ENCODE measurements at places on chromosomes 1 and 21.

DNA sequence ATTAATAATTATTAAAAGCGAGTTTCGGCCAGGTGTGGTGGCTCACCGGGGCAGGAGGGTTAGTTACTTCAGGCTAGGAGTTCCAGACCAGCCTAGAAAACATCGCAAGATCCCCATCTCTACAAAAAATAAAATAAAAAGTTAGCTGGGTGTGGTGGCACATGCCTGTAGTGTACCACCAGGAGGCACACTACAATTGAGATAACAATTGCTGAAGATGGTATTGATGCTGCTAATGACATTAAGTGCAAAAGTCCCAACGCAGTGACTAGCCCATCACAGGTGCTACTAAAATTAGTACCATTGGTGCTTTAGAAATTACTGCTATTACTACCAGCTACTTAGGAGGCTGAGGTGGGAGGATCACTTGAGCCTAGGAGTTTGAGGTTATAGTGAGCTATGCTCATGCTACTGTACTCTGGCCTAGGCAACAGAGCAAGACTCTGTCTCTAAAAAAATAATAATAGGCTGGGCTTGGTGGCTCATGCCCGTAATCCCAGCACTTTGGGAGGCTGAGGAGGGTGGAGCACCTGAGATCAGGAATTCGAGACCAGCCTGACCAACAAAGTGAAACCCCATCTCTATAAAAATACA is 156.6 kb downstream of the GREM2 start:
- DNase-seq = peak; percentile 12

DNA sequence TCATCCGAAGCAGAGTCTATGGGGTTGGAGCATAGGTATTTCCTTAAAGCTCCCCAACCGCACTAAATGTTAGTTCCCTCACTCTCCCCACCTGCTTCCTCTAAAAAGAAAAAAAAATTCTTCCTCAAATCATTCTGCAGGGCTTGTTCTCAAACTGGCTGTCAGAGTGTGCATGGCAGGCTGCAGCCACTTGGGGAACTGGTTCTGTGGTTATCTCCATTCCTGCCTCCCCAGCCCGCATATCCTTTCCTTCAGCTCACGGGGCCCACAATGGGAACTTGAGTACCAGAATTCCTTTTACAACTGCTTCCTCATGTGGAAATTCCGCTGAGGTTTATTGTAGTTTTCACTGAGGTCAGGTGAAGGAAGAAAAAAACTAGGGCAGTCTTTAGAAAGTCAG is 159.2 kb downstream of the PIGK start:
- DNase-seq = no peak

DNA sequence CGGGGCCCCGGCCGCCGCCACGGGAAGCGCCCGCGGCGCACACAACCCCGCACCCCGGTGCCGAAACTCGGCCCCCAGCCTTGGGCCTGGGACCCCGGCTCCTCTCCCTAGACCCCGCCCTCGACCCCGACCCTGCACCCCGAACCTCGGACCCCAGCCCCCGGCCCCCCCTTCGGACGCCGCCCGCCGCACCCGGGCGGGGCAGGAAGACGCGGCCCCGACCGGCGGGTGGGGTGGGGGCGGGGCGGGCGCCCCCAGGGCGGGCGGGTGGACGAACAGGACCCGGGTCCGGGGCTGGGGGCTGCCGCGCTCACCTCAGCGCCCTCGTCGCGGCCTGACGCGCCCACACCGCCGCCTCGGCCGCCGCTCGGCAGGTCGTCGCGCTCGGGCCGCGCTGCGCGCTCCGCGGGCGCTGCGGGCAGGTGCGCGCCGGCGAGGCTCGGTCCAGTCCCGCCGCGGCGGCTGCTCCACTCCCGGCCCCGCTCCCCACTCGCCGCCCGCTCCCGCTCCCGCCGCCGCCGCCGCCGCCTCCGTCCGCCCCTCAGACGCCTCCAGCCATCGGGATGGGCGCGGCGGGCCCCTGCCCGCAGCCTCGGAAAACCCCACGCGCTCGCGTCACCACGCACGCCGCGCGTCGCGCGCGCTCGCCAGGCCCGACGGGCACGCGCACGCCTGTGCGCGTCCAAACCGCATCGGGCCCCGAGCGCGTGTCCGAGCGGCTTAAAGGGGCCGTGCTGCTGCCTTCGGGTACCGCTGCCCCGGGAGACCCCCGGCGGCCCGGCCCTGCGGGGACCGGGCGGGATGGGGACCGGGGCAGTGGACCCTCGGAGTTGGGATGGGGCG is at the start of gene GNB1:
GNB1 (minus strand) TSS at position 582 of the 843 bp plus-strand sequence. CDS start 65,634 bp downstream, outside the sequence.
- DNase-seq = peak; percentile 86

GRCh38 chr1:50605186-50605875 is 182.1 kb upstream of the DMRTA2 start:
- DNase-seq = no peak

DNA sequence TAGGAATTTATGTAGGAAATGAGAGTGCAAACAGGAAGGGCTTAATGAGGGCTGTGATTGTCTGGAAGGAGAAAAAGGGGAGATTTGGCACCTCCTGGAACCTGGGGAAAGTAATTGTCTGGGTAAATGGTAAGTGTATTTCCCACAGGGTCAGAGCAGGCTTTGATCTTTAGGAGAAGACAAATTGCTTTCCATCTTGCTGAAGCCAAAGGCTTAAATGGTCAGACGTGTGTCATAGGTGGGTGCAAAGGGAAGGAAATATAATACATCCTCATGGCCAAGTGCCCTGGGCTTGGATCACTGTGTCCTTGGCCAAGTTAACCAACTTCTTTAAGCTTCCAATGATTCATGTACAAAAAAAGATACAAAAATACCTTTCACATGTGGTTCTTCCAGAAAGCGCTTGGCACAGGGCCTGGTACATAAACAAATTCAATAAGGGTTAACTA is 1.3 kb upstream of the DUSP23 start:
- DNase-seq = no peak

DNA sequence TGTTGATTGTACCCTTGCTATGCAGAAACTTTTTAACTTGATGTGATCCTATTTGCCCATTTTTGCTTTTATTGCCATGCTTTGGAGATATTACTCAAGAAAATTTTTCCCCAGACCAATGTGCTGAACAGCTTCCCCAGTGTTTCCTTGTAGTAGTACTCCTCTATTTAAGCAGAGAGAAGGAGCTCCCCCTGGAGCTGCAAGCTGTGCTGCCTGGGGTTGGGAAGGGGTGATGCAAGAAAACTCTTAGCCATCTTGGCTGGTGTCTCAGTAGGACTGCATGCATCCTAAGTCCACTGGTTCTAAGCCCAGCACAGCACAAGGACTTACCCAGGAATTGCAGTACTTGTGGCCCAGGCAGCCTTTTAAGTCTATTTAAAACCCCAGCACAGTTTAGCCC is 121.6 kb downstream of the NTMT2 start:
- no peak for DNase-seq

- no peak for DNase-seq
Measured at GRCh38 chr1:167522246-167522645, 3.9 kb upstream of the CD247 start.

DNA sequence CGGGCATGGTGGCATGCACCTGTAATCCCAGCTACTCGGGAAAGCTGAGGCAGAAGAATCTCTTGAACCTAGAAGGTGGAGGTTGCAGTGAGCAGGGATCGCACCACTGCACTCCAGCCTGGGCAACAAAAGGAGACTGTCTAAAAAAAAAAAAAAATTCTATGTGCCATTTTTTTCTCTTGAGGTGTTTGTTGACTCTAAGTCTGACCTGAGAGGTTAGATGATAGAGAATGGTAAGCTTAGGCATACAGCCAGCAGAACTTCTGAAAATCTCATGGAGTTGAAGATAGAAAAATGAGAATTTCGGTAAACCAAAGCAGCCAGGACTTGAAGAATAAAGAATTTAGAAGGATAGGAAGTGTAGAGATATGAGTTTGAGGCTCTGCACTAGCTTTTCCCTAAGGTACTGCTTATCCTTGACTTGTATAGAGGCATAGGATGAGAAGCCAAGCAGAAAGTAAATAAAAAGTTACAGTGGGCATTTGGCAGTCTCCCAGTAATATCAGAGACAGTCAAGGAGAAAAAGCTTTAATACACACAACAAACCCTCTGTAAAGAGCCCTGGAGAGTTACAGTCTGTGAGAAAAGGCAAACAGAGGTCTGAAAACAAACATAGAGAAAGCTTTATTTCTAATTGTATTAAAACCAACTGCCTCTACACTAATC is 24.3 kb downstream of the F13B start:
- no peak for DNase-seq

- no peak for DNase-seq
Measured at GRCh38 chr1:184506481-184506880, 119.7 kb downstream of the C1orf21 start.

DNA sequence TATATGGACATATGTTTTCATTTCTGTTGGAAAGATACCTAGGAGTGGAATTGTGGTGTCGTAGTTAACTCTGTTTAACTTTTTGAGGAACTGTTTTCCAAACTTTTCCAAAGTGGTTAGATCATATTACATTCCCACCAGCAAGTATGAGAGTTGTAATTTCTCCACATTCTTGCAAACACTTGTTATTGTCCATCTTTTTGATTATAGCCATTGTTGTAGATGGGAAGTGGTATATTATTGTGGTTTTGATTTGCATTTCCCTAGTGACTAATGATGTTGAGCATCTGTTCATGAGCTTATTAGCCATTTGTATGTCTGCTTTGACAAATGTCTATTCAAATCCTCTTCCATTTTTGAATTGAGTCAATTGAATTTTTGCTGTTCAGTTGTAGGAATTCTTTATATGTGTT is 19.8 kb downstream of the CAMTA1 start:
- no peak for DNase-seq

DNA sequence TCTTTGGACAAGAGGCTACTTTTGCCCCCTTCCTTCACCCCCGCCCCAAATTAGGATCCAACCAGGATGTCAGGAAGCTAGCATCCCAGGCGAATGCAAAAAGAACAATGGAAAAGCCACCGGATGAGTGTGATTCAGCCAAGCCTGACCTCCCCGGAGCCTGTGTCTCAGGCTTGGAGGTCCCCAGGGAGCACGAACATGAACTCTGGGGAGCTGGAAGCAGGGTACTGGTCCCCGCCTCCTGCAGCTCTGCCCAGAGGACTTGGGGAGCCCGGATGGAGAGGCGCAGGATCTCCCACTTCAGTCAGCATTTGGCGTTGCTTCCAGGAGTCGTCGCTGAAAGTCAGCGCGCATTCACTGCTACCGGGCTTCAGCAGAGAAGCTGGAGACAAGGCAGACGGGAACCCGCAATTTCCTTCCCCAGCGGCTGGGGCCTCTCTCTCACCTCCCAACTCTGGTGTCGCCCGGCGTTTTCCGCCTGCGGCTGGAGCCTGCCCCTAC is 1.8 kb upstream of the TBX15 start:
- DNase-seq = no peak

DNA sequence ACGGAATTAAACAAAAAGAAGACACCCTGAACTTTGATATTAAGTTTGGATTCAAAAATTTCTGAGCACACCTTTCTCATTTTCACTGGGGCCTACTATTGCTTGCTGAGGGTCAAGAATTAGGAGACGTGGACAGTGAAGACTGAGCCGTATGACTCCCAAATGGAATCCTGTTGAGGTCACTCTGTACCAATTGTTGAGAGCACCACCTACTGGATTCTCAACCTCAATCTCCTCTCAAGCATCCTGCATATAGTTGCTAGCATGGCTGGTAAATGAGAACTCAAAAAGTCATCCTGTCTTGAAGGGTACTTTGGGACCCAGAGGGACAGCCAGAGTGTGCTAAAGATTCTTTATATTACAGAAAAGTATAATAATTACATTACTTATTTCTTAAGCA is 20.2 kb upstream of the MTR start:
- DNase-seq = no peak

DNA sequence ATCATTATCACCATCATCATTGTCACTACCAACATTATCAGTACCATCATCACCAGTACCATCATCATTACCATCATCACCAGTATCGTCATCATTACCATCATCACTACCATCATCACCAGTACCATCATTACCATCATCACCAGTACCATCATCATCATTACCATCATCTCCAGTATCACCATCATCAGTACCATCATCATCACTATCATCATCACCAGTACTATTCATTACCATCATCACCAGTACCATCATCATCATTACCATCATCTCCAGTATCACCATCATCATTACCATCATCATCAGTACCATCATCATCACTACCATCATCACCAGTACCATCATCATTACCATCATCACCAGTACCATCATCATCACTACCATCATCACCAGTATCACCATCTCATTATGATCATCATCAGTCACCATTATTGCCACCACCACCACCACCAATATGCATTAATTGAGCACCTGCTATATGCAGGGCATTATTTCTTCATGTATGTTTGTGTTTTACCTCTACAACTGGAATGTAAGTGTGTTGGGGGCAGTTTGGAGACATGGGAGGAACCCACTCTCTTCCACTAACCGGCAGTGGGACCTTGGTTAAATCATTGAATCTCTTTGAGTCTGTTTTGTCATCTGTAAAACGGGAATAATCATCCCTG is 7.0 kb downstream of the ZBTB8B start:
- no peak for DNase-seq

- no peak for DNase-seq
Measured at GRCh38 chr1:41822866-41823265, 95.9 kb downstream of the HIVEP3 start.

- no peak for DNase-seq
Measured at GRCh38 chr1:177164380-177165068, at the start of gene ASTN1. Gene ASTN1, minus strand, starts transcription at chr1:177164712. Its CDS starts 36 bp downstream, at chr1:177164676.

GRCh38 chr21:41641821-41642701 is 124.8 kb downstream of the RIPK4 start:
- no peak for DNase-seq

GRCh38 chr1:9025449-9025848 is 774 bp downstream of the SLC2A7 start:
- no peak for DNase-seq
